ENCODE measurements at places on chromosomes 16 and 17.

GRCh38 chr16:1432388-1433262 is 1.7 kb downstream of the PERCC1 start:
- no peak for DNase-seq

DNA sequence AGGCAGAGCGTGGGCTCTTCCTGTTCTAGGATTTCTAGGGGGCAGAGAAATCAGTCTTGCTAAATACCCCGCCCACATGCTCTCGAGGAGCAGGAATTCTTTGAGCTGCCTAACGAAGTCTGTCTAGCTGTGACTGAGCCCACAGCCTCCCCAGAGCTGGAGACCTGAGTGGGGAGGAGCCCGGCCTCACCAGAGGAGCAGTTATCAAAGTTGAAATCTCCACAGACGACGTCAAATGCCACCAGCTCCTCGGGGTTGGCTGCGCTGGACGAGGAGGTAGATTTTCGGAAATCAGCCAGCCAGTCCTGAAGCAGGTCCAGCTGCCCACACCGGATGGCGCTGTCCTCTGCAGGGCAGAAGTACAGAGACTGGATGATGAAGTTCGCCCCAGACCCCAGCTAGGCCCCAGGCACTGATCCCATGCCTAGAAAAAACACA is 53.8 kb downstream of the PRMT7 start:
- DNase-seq: no peak

DNA sequence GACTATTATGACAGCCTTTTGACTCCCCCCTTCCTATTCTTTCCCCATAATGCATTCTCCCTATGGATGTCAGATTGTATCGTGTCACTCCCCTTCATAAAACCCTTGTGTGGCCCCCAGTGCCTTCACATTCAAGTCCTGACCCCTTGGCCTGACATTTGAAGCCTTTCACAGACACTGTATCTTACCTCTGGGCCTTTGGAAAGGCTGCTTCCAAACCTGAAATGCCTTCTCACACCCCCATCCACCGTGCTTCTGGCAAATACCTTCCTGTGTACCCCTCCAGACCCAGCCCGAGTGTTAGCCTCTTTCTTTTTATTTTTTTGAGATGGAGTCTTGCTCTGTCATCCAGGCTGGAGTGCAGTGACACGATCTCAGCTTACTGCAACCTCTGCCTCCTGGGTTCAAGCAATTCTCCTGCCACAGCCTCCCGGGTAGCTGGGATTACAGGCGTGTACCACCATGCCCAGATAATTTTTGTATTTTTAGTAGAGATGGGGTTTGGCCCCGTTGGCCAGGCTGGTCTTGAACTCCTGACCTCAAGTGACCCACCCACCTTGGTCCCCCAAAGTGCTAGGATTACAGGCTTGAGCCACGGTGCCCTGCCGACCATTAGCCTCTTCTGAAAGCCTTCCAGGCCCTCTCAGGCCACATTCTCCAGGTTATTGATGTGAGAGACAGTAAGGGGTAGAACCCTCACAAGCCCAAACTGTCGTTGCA is 2.1 kb downstream of the ARMC5 start:
- DNase-seq: no peak

DNA sequence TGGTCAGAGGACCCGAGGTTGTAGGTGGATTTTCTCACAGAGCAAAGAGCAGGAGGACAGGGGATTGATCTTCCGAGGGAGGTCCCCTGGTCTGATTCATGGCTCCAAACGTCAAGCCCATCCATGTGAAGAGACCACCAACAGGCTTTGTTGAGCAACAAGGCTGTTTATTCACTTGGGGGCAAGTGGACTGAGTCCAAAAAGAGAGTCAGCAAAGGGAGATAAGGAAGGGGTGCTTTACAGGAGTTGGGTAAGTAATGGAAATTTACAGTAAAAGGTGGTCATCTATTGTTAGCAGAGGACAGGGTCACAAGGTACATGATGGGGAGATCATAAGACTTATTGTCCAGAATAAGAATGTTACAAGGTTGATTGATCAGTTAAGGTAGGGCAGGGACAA is 2285.8 kb downstream of the TP53TG3F start:
- DNase-seq: no peak

DNA sequence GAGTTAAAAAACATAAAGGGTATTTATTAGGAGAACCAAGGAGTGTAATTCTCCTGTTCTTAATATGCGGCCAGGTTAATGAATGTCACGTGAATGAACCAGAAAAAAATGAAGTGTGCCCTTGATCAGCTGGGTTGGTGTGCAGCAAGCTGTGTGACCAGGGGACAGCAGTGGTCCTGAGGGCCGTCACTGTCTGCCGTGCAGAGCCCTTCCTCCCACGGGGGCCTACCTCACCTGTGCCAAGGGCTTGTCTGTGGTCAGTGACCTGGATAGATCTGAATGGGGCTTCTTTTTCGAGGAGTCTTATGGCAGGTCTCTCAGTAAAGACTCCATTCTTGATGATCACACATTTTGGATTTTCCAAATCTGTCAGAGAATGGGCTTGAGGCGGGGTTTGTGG is 17.7 kb upstream of the STH start:
- DNase-seq: no peak

- no peak for DNase-seq
These were observed 69.6 kb upstream of the ATP2A3 start for GRCh38 chr17:4033751-4034251.

GRCh38 chr16:24846548-24847357 is 990 bp downstream of the SLC5A11 start:
- no peak for DNase-seq

- no peak for DNase-seq
These were observed 28.1 kb upstream of the PECAM1 start for GRCh38 chr17:64418506-64419339.

- no peak for DNase-seq
These were observed 831 bp upstream of the RCVRN start for GRCh38 chr17:9905902-9906301.

DNA sequence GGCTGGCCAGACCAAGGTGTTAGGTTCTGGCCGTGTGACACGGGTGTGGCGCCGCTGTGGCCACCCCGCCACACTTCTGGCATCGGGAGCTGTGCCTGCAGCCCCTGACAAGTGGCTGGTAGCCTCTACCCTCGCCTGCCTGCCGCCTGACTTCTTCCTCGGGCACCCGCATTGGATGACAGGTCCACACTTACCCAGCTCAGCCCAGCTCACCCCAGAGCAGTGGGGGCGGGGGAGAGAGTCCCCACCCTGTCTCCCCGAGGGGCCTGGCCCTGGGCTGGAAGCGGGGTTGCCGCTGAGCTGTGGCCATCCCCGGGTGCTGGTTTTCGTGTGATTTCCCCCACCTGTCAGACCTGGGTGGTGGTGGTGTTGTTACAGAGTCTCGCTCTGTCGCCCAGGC is 53.9 kb upstream of the ACSF3 start:
- no peak for DNase-seq

DNA sequence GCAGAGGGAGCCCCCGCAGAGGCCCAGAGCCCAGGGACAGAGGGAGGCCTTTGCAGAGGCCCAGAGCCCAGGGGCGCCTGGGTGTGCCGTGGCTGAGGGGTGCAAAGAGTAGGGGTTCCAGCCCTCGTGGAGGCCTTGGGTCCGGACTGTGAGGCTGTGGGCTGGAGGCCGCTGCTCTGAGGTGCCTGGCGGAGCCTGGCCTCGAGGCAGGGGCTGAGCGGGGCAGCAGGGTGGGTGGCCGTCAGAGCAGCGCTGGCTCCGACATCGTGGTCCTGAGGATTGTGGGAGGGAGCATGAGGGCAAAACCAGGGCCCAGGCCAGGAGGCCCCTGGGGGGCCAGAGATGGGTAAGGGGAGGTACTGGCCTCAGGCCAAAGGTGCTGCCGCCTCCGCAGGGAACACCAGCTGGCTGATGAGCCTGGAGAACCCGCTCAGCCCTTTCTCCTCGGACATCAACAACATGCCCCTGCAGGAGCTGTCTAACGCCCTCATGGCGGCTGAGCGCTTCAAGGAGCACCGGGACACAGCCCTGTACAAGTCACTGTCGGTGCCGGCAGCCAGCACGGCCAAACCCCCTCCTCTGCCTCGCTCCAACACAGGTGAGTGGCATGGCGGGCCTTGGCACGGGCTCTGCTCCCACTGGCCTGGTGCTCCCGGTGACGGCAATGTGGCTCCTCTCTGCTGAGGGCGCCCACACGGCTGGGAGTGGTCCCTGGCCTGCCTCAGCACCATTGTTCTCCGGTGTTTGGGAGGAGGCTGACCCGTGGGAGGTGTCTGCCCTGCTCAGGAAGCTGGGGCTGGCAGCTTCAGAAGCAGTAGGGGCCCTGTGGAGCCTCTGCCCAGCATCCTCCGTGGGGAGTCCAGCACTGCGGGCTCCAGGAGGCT is 33.7 kb downstream of the TSC2 start:
- DNase-seq: no peak
